ENCODE measurements at places on chromosomes 7 and 10.

DNA sequence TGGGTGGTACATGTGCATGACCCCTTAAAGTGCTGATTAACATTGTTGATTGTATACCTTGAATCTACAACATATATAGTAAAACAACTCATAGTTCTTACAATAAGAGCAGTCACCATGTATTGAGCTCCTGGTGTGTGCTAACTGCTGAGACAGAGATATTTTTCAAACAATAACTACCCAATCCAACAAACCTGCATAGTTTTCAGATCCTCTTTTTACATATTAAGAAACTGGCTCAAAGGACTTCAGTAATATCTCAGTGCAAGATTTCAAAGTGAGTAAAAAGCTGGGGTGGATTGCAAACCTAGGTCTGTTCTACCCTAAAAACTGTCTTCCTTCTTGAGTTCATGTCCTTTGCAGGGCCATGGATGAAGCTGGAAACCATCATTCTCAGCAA is 272.2 kb downstream of the SNX13 start:
- DNase-seq, result no peak

GRCh38 chr10:60643874-60644273 is 134.4 kb upstream of the CDK1 start:
- DNase-seq, result no peak

DNA sequence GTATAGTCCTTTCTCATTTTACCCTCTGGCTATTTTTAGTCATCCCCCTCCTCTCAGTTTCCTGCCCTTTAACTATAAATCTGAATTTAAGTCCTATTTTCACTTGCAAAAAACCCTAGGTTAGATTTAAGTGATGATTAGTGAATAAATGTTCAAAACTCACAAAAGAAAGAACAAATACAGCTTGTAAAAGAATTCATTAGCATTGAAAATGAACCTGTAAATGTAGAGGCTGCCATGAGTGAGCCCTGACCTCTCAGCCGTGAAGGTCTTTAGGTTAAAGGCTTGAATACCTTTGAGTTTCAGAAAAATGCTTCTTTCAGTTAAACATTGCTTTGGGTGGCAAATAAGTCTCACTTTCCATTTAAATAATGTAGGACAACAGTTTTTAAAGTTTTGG is 2.0 kb upstream of the SLC16A12 start:
- DNase-seq, result no peak

DNA sequence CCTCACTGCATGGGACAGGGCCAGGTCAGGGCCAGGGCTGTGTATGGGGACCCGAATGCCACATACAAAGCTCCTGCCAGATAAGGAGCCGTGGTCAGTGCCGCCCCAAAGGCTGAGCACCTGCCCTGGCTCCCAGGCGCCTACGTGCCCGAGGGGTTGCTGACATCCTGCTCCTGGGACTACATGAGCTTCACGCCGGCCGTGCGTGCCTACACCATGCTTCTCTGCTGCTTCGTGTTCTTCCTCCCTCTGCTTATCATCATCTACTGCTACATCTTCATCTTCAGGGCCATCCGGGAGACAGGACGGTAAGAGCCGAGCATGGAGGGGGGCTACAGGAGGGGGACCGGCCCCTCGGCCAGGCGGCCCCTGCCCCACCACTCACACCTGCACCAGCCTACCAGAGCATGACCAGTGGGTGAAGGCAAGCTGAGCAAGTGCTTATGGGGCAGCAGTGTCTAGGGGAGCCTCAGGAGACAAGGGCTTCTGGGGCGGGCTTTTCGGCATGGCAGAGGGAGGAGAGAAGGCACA is 4.9 kb downstream of the OPN4 start:
- DNase-seq, result no peak

DNA sequence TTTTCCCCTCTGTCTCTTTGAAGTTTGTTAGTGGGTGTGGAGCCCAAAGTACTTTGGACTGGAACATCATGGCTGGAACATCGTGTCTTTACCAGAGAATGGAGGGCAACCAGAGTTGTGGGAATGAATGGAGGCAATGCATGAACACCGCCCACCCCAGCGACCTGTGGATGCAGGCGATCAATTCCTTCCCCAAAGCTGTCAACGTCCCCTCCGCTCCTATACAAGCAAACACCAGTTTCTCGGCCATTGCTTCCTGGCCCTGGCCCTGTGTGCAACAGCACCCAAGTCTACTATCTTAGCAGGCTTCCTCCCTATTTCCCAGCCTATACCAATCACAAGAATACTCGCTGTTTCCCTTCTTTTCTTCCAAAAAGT is 62.6 kb downstream of the CARD11 start:
- DNase-seq, result no peak

DNA sequence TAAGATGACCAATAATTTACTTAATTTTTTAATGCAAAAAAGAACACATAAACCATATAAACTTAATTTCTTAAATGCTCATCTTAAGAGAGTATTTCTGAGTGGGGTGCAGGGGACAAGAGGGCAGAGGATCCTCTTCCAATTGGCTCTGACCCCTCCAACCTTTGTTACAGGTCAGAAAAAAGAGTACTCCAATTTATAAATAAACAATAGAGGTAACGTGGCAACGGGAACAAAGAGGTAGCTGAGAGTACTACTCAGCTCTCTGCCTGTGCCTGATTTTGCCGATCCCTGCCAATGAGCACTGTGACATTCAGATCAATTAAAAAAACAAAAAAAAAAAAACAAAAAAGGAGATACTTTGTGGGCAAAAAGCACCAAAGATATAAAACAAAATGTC is 307.9 kb downstream of the PARD3 start:
- peak; percentile 32 for DNase-seq

DNA sequence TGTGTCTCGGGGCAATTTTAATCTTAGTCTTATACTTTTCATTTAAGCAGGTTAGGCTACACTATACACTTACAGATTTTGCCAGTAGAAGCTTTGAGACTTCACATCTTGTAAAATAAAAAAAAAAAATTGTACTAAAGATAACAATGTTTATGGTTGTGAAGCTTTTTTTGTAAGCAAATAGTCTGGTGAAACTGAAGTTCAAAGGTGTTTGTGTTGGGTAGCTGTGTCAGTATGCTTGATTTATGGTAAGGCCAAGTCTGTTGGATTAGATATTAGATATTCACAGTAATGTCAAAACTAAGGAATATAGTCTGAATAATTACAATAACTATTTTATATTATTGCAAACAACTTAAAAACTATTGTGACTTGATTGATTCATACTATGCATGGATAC is 31.0 kb upstream of the PRSS1 start:
- no peak for DNase-seq

DNA sequence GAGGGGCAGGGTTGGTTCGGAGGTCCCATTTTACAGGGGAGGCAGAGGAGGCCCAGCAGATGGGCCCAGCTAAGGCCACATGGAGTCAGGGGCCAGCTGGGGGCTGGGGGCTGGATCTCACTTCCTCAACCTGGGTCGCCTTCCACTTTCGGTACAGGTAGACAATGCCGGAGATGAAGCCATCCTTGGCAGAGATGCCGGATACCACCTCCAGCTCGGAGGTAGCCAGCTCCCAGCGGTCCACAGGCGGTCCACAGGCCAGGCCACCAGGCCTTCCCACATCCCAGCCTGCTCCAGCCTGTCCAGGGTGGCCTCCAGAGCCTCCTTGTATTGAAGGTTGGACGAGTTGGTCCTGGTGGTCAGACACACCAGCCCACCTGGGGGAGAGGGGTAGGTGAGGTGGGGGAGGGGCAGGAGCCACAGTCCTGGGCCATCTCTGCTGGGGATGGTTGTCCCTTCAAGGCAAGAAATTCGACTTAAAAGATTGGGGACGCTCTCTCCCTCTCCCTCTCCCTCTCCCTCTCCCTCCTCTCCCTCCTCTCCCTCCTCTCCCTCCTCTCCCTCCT is 3.9 kb downstream of the CLDN4 start:
- no peak for DNase-seq

DNA sequence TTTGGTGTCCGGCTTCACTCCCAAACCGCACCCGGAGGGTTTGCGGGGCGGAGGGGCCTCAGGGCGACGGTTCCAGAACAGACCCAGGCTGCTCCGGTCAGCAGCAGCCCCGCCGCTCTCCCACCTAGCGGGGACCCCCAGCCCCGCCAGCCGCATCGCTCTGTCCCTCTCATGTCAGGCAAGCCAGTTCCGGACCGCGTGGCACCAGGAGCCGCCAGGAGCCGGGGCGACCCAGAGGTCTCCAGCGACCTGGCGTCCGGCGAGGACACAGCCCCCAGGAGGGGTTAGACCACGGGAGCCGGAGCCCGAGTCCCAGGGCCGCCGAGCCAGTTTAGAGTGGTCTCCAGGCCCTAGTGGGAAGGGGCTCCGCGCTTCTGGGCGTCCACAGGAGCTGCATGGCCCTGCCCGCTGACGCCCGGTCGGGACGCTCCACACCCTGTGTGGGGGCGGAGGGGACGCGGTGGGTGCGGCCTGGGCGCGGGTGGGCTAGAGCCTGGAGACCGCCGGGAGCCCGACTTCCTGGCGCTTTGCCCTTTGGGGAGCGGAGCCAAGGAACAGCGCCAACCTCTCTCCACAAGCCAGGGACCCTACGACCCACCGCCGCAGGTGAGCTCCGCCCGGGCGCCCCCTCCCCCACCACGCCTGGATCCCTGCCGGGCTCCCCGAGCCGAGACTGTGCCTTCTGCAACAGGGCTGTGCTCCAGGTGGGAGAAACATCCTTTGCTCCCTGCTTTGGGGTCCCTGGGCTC is 43.4 kb downstream of the ZNF117 start:
- DNase-seq, result no peak

- DNase-seq, result no peak
Observed at GRCh38 chr10:21746118-21746517, 212.1 kb downstream of the MLLT10 start.

- no peak for DNase-seq
Observed at GRCh38 chr7:45606050-45606449, 31.9 kb downstream of the ADCY1 start.

- DNase-seq, result no peak
Observed at GRCh38 chr7:107995184-107996071, 7.5 kb downstream of the LAMB1 start.

DNA sequence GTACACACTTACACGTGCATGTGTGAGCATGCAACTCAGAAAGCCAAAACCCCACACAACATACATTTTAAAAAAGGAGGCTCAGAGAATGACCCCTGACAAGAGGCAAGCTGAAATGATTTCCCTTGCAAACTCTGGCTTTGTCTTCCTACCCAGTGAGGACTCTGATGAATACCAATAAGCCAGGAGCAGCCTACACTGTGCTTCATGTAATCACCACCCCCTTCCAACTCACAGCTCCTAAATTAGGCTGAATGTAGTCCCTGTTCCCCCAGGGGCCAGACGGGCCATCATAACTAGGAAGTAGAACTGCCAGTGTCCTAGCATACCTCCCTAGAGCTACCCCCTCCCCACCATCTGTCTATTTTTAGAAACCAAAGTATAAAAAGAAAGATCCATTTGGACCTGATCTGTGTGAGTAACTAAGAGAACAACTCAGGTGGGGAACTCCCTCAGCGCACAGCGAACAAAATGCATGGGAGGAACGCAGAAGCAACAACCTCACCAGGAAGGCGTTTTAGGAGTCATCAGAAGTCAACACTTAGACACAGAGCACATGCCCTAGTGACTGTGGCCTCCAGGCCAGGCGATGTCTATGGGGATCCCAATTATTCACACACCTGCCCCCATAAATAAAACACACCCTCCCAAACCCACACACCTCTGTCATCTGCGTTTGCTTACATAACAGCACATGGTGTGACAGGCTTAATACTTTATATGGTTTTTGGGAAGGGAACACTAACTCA is 1.9 kb downstream of the DGKI start:
- DNase-seq, result no peak

- no peak for DNase-seq
Observed at GRCh38 chr10:106043863-106044262, 1120.6 kb downstream of the SORCS1 start.

DNA sequence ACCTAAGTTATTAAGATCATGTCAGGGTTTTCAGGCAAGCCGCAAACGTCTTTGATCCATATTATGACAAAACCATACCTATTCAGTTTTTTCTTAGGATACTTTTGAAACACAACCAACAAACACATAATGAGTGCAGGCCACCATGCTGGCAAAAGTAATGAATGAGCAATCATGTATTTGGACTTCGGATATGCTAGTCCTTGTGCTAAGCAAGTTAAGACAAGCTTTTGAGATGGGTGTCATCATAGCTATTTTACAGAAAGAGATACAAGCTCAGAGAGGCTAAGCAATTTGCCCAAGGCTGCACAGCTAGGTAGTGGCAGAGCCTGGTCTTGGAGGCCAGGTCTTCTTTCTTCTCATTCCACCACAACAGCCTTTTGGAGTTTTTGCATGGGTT is 12.5 kb upstream of the KCNK18 start:
- DNase-seq, result no peak

GRCh38 chr7:98224701-98225181 is 13.5 kb downstream of the BHLHA15 start:
- DNase-seq, result no peak

GRCh38 chr7:73829505-73829904 is 1.3 kb upstream of the CLDN4 start:
- DNase-seq, result no peak

- no peak for DNase-seq
Observed at GRCh38 chr7:39386718-39387117, 179.5 kb upstream of the YAE1 start.

GRCh38 chr7:10022957-10023356 is 950.7 kb upstream of the PHF14 start:
- DNase-seq, result no peak

GRCh38 chr10:112374724-112375541 is 1.0 kb downstream of the ACSL5 start:
- DNase-seq, result no peak

- DNase-seq, result no peak
Observed at GRCh38 chr10:49174261-49174925, 13.8 kb downstream of the TMEM273 start.

DNA sequence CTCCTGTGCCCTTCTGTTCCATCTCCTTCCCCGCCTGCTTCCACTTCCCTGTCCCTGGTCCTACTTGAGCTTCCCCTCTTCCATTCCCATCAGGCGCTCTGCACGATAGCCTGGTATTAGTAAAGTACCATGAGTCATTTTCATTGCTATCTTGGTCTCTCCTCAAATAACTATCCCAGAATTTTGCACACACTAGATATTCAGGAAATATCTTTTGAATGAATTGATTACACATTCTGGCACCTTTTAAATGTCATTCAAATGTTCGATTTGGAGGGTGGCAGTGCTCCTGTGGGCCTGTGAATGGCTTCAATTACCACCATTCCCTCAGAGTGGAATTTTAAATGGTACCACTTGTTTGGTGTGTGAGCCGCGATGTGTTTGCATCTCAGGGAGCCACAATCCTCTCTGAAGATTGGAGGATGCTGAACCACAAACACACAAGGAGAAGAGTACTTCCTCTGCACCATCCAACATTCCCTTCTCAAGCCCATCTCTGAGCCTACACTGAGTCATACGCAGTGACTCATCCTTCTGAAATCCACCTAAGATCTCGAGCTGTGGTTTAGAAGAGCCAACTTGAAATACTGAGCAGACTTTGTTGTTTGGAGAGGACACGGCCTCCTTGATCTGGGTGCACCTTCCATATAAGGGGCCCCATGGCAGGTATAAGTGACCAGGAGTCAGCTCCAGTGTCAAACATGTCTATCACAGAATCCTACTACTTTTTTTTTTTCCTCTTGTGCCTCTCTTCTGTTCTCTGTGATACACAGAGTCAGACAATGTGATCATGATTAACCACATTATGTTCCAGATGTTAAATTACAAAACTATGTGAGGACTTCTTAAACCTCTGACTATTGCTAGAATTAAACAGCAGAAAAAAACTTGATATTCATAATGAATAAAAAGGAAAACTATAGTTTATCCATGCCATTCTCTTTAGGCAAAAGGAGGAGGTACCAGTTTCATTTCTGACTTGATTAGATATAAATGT is 81.9 kb downstream of the BMPER start:
- no peak for DNase-seq

Measured in NCI-H1436 treated with DMSO at 0.1 percent for 48 hours (cell line).